ENCODE measurements at places on chromosomes 1 and 21.

DNA sequence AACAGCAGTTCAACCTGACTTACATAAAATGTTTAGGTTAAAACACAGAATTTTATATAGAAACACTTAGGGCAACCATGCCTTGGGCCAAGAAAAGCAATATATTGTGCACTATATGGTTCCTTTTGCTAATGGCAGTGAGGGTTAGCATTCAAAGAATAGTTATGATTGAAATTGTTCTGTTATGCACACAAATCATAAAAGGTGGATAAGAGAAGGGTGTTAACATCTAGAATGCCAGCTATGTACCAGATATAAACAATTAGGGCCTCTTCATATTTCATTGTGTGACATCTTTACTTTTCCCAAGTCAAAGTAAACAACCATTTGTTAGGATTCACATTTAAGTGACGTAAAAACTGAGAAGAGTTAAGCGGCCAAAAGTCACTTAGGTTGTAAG, 308.0 kb upstream of the B3GALT2 start:
- DNase-seq = no peak

DNA sequence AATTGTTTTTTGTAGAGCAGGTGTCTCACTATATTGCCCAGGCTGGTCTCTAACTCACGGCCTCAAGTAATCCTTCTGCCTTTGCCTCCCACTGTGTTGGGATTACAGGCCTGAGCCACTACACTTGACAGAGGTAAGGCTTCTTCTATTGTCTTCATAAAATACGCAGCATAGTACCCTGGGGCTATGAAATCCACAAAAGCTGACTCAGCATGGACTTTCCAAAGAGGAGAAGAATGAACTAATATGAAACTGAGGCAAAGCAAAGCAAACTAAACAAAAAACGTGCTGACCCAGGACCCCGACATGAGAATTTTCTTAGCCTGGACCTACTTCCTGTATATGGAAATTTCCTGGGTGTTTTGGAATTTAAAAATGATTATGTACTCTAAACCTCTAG, 18.5 kb upstream of the ATP13A2 start:
- DNase-seq = no peak

- no peak for DNase-seq
These were observed 5.0 kb upstream of the KCNJ9 start for GRCh38 chr1:160076295-160076694.

- DNase-seq = peak; percentile 99
These were observed at the start of gene TOR1AIP1 for GRCh38 chr1:179882253-179883039. TSS of gene TOR1AIP1 (plus strand) at chr1:179882285. CDS start at chr1:179882503, 218 bp downstream.

GRCh38 chr1:19202396-19202795, 7.7 kb downstream of the UBR4 start:
- DNase-seq = no peak

DNA sequence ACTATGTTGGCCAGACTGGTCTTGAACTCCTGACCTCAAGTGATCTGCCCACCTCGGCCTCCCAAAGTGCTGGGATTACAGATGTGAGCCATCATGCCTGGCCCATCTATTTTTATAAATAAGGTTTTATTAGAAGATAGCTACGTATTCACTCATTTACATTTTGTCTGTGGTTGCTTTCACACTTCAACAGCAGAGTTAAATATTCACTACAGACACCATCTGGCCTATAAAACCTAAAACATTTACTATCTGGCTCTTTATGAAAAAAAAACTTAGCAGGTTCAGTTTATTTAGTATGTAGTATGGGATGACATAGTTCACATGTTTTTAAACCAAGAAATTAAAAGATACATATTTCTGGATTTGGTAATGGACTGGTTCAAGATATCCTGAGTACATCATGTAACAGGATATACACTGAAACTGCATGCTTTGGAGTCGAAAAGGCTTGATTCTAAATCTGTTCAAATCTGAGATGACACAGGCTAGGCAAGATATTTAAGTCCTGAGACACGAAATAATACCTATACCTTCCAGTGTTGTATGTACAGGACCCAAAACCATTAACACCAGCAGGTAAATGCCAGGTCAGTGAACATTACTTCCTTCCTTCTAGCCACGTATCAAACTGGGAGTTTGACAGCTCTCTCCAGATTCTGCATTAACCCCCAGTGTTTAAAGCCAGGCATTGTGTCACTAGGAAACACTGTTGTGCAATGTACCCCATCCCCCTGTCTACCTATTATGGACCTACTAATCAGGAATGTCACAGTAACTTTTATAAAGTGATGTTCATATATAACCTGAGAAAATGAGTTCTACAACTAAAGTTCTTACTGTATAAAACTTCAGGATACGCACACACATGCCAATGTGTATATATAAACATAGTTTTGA, 54.3 kb upstream of the SDC3 start:
- DNase-seq = no peak

DNA sequence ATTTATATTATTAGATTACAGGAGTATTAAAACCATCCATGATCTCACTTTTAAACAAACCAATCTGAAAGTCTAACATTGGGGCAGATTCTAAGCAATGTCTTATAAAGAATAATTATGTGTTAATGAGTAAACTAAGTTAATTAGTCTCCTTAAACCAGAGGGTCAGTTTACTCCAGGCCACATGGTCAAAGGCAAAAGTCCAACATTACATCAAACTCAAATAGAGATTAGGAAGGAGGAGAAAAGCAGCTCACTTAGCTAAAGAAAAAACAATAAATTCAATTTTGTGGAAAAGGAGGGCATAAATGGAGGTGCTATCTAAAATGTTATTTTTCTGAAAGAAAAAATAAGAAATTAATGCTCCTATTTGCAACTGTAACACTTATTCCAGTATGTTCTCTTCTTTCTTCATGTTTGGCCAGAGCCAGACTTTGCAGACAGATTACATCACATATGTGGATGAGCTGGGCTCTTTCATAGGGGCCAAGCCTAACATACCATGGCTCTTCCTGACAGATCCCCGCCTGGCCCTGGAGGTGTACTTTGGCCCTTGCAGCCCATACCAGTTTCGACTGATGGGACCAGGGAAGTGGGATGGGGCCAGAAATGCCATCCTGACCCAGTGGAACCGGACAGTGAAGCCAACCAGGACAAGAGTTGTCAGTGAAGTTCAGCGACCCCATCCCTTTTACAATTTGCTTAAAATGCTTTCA, 24.3 kb upstream of the FMO2 start:
- no peak for DNase-seq

DNA sequence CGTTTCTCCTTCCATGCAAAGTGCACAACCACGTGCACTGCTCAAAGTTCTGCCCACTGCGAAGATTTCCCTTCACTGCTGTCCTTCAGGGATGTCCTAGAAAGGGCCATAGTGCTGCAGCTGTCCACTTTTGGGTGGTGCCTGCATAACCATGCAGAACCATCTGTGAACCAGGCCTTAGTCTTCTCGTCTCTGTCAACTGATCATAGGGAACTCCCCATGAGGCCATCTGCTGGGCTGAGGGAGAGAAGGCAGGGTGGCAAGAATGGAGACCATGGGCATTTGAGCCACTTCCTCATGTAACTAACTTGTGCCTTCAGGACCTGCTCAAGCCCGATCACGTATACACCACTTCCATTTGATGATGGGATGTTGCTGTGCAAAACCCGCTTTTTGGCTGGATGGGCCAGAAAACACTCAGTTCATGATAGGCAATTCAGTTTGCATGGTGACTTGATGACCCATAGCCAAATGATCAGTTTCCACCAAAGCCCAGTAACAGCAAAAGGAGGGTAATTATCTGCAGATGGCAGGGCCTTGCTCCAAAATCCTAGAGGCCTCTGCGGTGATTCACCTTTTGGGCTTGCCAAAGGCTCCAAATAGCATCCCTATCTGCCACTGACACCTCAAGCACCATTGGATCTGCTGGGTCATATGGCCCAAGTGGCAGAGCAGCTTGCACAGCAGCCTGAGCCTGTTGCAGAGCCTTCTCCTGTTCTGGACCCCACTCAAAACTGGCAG, 9.5 kb downstream of the ST6GALNAC5 start:
- DNase-seq = no peak

DNA sequence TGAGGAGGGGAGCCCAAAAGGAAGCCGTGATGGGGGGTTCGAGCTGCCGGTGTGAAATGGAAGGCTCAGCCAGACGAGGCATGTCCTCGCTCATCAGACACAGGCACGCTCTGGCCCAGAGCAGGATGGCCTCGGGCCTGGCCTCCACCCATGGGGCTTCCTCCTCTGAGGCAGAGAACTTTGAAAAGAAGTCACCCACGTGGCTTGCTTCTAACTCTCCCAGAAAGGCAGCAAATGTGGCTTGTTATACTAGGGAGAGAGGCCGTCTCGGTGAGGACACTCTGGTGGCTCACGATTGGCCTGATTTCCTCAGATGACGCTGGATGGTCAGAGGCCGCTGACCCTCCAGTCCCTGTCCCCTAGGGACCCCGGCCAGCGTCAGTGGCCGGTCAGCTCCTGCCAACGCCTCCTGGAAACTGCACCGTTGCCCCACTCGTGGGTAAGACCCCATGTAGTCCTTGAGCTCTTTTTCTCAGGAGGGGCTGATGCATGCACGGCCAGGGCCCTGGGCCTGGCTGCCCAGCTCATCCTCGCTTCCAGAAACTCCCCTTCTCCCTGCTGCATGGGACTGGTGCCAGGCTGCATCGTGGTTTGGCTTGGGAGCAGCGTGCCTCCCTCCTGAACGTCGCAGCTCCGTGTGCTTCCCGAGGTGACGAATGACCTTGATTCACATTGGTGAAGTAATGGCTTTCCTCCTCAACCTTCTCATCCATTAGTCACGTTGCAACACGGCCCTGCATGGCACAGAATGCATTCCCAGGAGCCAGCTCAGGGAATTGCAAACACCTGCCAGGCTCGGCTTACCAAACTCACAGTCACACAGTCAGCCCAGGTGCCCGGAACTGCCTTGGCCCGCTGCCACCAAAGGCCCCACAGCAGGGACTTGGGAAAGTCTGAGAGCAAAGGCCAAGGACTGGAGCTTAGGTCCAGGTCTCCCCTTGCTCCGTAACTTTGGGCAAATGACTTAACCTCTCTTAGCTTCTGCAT, 58.8 kb downstream of the TOMM20 start:
- no peak for DNase-seq

DNA sequence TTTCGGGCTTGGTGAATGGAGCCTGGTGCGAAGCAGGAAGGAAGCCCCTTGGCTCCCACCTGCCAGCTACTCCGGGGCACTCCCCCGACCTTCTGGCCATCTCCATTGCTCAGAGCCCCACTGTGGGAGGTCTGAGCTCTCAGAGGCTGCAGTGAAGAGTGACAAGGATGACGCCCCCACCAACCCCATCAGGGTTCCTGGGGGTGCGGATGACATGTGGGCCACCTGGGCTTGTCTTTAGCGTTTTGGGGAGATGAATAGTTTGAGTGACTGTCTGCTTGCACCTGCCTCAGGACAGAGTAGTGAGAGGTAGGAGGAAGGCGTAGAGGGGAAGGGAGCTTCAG, 43.2 kb upstream of the LBR start:
- peak; percentile 60 for DNase-seq

- no peak for DNase-seq
These were observed 228.8 kb upstream of the KAZN start for GRCh38 chr1:14369526-14370213.

DNA sequence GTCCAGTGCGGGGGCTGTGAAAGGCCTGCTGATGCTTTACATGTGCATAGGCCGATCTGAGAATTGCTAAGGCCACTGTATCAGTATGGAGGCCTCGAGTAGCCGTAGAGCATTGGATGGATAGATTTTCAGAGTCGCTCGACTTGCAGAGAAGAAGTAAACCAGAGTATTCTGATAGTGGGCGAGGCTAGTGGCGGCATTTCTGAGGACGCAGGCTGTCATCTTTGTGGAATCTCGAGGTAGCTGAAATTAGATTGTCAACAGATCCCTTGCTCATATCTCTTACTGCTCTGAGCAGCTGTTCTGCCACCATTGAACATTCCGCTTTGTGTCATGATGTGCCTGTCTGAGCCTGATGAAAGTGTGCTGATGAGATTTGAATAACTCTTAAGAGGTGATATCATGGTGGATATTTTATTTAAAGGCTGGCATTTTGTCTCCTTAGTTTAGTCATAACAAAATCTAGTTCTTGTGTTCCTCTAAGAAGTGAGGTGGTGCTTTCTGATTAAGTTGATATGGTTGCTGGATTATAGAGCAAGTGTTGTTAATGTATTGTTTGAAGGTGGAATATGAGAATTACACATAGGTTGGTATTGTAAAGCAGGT, 1.5 kb downstream of the KIF1B start:
- peak; percentile 55 for DNase-seq

DNA sequence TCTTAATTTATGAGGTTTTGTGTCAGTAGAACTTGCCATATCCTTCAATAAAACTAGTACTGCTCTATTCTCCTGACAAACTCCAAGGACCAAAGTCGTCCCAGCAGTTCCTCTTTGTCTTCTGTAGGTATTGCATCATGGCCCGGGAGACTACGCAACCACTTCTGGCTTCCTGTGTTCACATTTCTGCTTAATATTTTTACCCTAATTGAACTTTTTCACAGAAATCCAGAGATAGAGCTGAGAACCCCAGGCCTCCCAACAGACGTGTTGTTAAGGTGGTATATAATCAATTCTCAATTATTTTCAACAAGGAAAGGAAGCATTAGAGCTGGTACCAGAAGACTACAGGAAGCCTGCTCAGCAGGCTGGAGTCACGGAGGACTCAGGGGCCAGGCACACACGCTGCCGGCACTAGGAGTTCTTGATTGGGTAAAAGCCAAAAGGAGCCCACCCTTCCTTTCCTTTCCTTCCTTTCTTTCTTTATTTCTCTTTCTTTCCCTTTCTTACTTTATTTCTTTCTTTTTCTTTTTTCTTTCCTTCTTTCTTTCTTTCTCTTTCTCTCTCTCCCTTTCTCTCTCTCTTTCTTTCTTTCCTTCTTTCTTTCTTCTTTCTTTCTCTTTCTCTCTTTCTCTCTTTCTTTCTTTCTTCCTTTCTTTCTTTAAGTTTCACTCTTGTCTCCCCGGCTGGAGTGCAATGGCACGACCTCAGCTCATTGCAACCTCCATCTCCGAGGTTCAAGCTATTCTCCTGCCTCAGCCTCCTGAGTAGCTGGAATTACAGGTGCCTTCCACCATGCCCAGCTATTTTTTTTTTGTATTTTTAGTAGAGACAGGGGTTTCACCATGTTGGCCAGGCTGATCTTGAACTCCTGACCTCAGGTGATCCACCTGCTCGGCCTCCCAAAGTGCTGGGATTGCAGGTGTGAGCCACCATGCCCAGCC, 173.7 kb downstream of the ZBTB18 start:
- DNase-seq = no peak

- no peak for DNase-seq
These were observed at the start of gene ECM1 for GRCh38 chr1:150507912-150508864. TSS of gene ECM1 (plus strand) at chr1:150508109. CDS start at chr1:150508210, 101 bp downstream.

- DNase-seq = no peak
These were observed at the start of gene KRTAP12-3 for GRCh38 chr21:44657635-44658540. TSS of gene KRTAP12-3 (plus strand) at chr21:44657932. CDS start at chr21:44657980, 48 bp downstream.

GRCh38 chr1:24253571-24253970, 65.6 kb upstream of the GRHL3 start:
- no peak for DNase-seq

- DNase-seq = no peak
These were observed 188.3 kb upstream of the GREM2 start for GRCh38 chr1:240800291-240800690.

All from mesenteric fat pad (tissue), 1 donor.